ENCODE measurements at places on chromosomes 7 and 10.

DNA sequence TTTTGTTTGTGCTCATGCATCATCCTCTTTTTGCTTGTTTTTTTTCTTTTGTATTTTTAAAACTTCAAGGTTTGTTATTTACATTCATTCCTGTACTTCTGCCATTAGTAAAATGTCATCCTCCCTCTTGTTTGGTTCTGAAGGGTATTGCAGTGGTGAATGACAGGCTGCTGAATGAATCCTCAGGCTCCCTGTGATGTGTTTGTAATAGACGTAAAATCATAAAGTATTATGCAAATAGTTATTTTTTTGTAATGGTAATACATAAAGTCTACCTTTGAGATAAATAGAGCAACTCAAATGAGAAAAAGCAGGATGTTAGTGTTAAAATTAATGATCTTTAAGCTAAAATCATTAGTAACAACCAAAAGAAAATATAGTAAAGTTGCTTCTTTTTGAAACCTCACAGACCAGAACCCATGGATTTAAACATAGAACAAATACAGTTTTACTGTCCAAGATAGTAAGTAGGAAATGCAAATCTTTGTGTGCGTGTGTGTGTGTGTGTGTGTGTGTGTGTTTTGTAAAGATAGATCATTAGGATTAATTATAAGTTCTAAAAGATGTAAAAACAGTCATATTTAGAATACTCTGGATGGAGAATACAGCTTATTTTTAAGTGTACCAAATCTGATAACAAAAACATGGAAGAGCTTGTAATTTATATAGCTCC, 4.5 kb downstream of the GLCCI1 start:
- no peak for DNase-seq

DNA sequence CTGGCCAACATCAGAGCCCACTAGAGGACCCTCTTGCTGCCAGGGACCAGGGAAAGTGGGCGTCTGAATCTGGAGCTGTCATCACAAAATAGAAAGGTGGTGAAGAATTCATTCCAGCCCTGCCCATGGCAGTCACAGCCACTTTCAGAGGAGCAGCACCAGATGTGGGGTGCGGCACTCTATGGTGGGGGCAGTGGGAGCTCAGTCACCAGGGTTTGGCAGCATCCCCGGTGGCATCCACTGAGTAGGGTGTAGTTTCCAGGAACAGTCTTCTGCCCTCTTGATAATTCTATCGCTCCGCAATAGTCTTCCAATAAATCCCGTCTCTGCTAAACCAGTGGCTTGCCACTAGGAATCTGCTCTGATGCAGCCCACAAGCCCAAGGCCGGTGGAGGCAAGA, 108.5 kb upstream of the TCF7L2 start:
- no peak for DNase-seq

DNA sequence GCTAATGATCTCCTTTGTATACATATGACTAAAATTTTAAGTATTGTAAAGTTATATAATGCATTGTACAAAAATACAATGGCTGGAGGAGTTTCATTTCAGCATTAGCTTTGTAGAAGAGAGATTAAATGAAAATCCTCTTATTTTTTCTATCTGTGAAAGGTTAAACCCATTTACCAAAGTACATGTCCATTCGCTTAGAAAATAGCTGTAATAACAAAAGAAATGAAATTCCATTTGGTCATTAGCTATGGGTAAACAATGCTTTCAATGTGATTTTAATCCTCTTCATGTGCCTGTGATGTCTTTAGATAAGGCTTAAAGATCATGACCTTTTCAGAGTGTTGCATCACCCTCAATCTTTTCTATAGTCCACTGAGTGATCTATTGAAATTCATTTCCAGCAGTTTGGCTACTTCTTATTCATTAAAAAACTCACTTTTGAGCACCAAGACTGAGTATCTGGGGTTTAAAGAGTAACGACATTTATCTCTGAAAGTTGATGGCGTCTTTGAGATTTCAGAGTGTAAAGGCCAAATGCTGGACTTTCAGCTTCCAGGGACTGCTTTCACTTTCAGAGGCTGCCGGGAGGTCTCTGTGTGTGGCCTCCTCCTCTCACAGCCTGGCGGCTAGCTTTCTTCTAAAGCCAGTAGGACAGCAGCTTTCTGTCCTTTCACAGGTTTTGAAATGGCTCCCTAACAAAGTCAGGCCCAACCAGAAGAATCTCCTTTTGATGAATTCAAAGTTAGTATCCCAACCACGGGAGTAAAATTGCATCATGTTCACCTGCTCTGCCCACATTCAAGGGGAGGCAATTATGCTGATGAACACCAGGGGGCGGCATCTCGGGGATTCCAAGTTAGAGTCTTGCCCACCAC, 701.4 kb upstream of the COBL start:
- DNase-seq = no peak

DNA sequence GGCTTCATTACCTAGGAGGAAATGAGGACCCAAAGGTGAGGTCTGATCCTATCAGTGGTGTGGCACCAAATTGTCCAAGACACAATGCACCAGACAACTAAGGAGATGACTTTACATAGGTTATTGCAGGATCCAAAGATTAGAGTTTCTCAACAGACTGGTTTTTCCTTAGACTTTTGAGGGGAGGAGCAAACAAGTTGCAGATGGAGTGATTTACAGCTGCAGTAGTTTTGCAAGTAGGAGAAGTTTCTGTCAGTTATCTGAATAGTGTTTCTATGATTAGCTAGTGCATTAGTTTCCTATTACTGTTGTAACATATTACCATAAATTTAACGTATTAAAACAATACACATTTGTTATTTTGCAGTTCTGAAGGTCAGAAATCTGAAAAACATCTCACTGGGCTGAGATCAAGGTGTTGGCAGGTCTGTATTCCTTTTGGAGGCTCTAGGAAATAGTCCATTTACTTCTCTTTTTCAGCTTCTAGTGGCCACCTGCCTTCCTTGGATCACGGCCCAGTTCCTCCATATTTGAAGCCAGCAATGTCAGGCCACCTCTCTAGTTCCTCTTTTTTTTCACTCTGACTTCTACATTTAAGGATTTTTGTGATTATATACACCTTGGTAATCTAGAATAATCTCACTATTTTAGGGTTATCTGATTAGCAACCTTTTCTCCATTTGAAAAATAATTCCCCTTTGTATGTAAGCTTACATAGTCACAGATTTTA, 994.9 kb downstream of the REEP3 start:
- DNase-seq = no peak

GRCh38 chr10:33735464-33735923, 401.0 kb upstream of the NRP1 start:
- DNase-seq = no peak
